ENCODE measurements at places on chromosomes 4 and X.

DNA sequence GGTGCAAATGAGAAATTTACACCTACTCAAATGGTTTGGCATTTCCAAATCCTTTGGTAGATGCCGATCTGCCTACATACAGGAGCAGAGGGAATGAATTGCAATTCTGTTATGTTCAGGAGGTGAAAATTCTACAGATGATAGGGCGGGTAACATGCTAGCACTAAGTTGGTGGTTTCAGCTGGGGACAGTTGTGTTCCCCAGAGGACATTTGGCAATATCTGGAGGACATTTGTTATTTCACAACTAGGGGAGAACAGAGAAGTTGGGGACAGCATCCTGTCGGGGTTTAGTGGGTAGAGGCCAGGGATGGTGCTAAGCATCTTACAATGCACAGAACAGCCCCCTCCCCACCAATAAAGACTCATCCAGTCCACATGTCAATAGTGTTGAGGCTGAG, 96.5 kb upstream of the PUDP start:
- no peak for DNase-seq

GRCh38 chr4:102430461-102430910, 70.7 kb upstream of the NFKB1 start:
- peak; percentile 44 for DNase-seq

DNA sequence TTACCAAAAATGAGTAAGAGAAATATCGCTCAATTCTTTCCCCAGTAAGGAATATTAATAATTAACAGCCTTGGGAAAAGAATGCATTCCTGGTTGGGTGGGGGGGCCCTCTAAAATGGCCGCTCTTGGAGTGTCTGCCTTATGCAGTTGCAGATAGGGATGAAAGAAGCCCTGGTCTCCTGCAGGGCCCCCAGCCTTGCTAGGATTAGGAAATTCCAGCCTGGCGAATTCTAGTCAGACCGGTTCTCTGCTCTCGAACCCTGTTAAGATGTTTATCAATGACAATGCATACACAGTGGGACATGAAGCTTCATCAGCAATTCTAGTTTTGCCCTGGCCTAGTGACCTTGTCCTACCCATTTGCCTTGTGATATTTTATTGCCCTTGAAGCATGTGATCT, 1047.7 kb upstream of the GRID2 start:
- no peak for DNase-seq

DNA sequence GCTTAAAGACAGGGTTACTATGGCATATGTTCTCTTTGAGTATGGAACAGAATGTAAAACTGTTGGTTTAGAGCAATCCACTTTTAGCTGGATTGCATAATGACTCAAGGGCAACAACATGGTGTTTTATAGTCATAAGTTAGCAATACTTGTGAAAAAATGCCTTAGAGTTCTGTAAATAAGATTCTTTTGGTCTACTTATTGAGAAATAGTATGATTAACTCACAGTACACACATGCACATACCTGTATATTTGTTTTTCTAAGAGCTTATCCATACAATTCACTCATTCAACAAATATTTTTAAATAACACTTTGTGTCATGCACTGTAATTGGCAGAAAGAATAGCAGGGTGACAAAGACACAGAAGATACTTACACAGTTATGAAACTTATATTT, 1415.5 kb downstream of the PCDH7 start:
- DNase-seq, result no peak

GRCh38 chr4:85726555-85726954, 251.6 kb downstream of the ARHGAP24 start:
- DNase-seq, result no peak

- no peak for DNase-seq
Measured at GRCh38 chr4:121510341-121510874, 129.6 kb upstream of the QRFPR start.

DNA sequence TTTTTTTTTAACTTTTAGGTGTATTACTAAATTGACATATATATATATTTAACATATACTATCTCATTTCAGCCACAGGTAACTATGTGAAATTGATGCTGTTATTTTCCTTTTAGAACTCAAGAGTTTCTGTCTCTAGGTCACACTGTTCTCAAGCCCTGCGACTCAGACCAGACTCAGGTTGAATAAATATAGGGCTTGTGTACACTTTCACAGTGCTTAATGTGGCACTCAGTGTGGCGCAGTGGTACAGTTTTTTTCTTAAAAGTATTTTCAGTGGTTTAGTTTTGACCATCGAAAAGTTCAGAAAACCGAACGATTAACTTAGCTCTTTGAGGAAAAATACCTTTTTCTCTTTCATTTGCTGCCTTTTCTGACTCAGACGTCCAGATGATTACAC, 24.7 kb downstream of the PACRGL start:
- DNase-seq, result no peak

DNA sequence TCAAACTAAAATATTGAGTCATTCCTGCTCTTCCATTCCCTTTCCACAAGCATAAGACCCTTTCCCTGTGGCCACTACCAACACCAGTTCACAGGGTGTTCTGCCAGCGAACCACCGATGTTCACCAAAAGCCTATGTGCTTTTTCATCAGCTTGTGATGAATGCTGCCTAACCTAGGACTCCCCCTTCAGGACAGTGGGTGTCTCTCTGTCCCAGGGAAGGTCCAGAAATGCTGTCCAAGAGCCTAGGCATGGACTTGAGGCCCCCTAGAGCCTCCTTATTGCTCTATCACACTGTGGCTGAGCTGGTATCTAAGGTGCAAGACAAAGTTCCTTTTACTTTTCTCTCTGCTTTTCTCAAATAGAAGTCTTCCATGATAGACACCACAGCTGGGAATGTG, 1015.6 kb downstream of the PCDH19 start:
- DNase-seq, result no peak

DNA sequence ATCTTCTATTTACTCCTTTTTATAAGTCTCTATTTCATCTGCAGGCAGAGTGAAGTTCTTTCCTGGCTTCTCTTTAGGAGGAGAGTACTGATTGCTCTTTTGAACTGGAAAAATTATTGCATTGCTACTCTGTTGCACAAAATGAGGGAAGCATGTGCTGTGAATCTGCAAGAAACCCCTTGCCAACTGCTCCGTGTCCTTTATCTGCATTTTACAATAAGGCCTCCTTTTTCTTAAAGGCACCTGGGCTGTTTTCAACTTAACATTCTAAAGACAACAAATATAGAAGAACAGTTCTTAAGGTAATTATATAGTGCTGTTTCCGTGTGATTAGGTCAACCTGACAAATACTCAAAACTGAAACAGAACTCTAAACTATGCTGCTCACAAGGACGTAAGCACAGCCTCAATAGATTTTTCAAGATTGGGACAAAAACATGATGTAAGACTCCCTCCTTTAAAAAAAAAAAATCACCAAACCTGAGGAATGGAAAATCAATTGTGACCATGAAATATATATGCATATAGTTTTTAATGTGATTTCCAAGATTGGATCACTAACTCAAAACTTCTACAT, 716.6 kb upstream of the INTU start:
- no peak for DNase-seq

Measured in kidney capillary endothelial cell (primary cell).